ENCODE measurements at places on chromosomes 12 and 14.

- no peak for DNase-seq
These were observed 416 bp downstream of the GALNT8 start for GRCh38 chr12:4720637-4720995.

GRCh38 chr12:22729957-22730443 is 105.0 kb downstream of the ETNK1 start:
- peak; percentile 85 for DNase-seq

GRCh38 chr12:83432176-83432719 is 745.5 kb downstream of the TMTC2 start:
- DNase-seq: no peak

- no peak for DNase-seq
These were observed 207.2 kb downstream of the SLC5A8 start for GRCh38 chr12:101002696-101003419.

GRCh38 chr12:6434205-6435140 is 10.3 kb upstream of the CD27 start:
- no peak for DNase-seq

All from CD14-positive monocyte (primary cell).